ENCODE measurements at places on chromosomes 5 and 9.

GRCh38 chr9:97596906-97597305, 36.3 kb downstream of the TSTD2 start:
- no peak for DNase-seq

DNA sequence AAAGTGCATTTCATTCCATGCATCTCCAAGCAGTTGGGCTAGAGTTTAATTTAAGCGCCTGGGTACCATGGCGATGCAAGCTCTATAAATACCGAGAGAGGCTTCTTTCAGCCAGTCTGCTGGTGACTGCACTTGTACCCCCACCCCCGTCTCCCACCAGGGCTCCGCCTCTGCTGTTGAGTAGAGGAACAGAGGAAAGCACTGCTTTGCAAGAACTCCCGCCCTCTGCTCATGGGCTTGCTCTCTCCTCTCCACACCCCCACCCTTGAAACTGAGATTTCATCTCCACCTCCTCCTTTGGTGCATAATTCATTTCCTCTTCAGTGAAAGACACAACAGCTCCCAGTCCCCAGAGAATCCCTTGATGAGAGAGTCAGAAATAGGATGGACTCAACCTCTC, 5.1 kb upstream of the WWC1 start:
- DNase-seq = peak; percentile 15

- peak; percentile 42 for DNase-seq
Observed at GRCh38 chr5:78647351-78647818, 1.2 kb downstream of the LHFPL2 start.

DNA sequence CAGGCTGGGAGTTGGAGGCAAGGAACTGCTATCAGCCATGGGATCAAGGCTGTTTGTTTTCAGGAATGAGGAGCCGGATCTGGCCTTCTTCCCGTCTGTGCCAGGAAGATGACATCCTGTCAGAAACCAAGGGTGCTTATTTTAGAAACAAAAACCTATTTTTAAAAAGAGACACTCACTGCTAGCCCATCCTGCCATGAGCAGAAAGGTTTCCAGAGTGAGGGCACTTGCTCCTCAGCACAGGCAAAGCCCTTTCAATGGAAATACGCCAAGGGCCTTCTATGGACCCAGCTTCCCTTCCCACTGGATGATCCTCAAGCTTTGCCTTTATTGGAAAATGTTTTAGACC, 132.6 kb upstream of the FSTL4 start:
- no peak for DNase-seq

- no peak for DNase-seq
Observed at GRCh38 chr5:103708601-103709000, 146.0 kb upstream of the NUDT12 start.

GRCh38 chr9:33480976-33481375, 7.3 kb upstream of the NOL6 start:
- DNase-seq = no peak

GRCh38 chr5:9818340-9818845, 188.2 kb upstream of the TAS2R1 start:
- DNase-seq = no peak

- DNase-seq = peak; percentile 2
Observed at GRCh38 chr5:153439130-153439529, 51.3 kb upstream of the GRIA1 start.

DNA sequence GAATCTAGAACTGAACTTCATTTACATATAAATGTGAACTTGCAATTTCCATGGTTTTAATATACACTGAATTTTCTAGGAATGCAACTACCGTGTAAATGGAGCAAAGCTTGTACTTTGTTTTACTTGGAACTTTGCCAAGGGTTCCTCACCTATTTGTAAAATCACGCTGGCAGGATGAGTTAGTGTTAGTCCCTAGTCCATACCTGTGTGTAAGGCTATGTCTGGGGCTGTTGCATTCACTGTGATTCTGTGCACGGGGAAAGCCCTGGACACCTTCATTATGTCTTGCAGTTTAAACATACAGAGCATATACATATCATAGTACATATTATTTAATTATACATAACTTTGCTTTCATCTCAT, 119.9 kb downstream of the PAX5 start:
- no peak for DNase-seq

- DNase-seq = peak; percentile 27
Observed at GRCh38 chr9:132878695-132879456, at the start of gene SPACA9. Gene SPACA9, plus strand, starts transcription at chr9:132878898. Its CDS starts 5,050 bp downstream, at chr9:132883948.

DNA sequence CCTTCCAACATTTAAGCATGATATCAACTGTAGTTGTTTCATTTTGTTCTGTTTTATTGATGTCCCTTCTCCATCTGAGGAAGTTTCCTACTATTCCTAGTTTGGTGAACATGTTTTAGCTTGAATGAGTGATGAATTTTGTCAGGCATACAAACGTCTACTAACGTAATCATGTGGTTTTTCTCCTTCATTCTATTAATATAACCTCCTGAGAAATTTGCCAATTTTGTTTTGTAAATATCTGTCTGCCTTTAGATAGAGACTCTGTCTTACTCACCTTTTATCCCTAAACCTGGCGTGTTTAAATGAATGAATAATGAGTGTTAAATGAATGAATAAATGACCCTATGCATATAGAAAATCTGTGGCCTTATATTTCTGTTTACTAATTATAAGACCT, 26.5 kb upstream of the NREP start:
- no peak for DNase-seq

DNA sequence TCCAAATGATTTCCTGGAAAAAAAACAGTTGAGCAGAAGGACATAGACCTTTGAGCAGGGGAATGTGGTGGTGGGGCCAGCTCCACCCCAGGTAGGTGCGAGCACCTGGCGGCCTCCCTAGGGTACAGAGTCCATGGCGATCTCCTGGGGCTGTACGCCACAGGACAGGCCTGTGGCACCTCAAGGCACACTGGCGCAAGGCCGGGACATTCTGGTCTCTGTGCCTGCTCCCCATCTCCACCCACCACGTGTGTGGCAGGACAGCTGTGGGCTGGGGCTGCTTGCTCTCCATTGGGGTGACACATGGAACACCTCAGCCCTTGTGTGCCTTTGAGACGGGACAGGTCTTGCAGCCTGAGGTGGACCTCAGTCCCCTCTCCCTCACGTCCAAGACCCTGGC, 25.2 kb downstream of the WNK2 start:
- no peak for DNase-seq
